T-cell (primary cell): ENCODE measurements at places on chromosomes 7 and 10.

- no peak for DNase-seq
Observed at GRCh38 chr10:29763396-29763795, 128.6 kb upstream of the SVIL start.

GRCh38 chr10:44435196-44435595, 50.3 kb upstream of the CXCL12 start:
- DNase-seq: no peak

- DNase-seq: no peak
Observed at GRCh38 chr7:90347759-90348158, 1.2 kb downstream of the GTPBP10 start.

- no peak for DNase-seq
Observed at GRCh38 chr7:22718200-22718711, 8.7 kb upstream of the IL6 start.

DNA sequence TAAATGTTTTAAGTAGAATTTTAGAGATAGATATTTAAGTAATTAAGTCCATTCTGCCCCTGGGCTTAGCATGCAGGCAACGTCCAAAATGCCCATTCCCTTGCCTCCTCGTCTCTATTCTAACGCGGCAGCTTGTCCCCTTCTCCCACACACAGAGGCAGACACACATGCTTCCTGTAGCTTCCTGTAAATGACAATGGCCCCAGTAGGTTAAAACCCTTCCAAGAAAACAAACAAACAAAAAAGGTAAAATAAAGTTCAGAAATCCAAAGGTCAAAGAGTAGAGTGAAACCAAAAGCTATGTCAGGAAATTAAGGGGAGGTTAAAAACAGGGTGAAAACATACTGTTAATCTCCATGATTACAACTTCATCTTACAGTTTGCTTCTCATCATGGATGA, 857.6 kb downstream of the GATA3 start:
- no peak for DNase-seq

DNA sequence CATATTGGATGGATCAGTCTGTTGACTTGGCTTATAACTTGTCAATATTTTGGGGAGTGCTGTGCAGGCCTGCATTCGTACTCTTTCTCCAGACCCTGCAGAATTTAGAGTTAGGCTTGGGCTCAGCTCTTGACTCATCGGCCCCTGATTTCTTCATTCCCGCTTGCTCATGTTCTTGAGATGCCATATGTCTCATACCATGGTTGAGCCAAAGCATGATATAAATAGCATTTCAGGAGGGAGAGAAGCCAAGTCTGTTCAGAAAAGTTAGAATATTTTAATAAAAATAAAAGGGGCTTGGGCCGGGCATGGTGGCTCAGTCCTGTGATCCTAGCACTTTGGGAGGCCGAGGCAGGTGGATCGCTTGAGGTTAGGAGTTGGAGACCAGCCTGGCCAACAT, 898.1 kb downstream of the TYW1 start:
- DNase-seq: no peak

DNA sequence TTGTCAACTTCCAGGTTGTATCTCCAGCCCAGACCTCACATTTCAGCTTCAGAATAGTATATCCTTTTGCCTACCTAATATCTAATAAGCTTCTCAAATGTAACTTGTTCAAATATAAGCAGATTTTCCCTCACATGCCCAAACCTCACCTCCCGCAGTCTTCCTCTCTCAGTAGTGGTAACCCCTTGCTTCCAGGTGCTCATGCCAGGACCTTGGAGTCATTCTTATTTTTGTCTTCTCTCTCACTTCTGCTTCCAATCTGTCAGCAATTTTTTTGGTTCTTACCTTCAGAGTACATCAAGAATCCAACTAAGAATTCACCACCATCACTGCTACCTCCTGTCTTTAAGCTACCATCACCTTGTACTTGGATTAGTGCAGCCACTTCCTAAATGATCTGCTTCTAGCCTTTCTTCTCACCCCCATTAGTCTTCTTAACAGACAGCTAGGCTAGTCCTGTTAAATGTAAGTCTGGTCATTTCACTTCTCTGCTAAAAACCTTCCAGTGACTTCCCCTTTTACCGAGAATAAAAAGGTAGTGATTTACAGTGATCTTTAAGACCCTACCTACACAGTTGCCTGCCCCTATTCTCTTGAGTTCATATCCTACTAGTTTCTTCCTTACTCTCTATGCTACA, 14.0 kb downstream of the ANKIB1 start:
- no peak for DNase-seq
